Myocyte (in vitro differentiated cells): ENCODE measurements at places on chromosomes 12 and 14.

GRCh38 chr12:90574676-90575075 is 380.3 kb downstream of the CCER1 start:
- no peak for DNase-seq

GRCh38 chr14:21668377-21668776 is 5.2 kb downstream of the OR4E1 start:
- peak; percentile 38 for DNase-seq

- no peak for DNase-seq
Measured at GRCh38 chr14:72947366-72948160, 21.3 kb downstream of the DCAF4 start.

DNA sequence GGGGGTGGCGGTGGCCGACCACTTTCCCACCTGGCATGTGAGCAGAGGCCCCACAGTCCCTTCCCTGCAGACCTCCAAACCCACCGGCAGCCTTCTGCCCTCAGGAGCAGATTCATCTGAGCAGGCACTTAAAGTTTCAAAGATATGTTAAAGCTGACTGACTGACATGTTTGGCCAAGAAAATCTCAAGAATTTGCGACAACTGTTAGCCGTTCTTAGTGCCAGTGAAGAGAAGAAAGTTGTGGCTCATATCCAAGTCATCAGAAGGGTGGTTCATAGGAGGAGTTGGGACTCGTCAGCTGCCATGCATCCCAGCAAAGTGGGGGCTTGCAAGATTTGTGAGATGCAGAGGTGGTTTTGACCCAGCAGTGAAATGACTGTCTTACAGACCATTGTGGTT is 27.2 kb downstream of the ELK3 start:
- DNase-seq = peak; percentile 96

GRCh38 chr12:54948171-54948570 is 36.4 kb downstream of the TESPA1 start:
- no peak for DNase-seq

DNA sequence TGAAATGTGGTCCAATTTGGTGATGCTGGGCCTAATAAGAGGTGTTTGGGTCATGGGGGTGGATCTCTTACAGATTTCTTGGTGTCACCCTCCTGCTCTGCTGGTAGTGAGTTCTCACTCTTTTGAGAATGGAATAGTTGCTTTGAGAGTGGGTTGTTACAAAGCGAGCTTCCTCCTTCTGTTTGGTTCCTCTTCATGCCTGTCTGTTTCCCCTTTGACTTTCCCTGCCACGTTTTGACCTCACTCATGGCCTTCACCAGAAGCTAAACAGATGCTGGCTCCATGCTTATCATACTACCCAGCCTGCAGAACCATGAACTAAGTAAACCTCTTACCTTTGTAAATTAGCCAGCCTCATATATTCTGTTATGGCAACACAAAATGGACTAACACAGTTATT is 57.7 kb upstream of the LDHB start:
- DNase-seq = no peak

DNA sequence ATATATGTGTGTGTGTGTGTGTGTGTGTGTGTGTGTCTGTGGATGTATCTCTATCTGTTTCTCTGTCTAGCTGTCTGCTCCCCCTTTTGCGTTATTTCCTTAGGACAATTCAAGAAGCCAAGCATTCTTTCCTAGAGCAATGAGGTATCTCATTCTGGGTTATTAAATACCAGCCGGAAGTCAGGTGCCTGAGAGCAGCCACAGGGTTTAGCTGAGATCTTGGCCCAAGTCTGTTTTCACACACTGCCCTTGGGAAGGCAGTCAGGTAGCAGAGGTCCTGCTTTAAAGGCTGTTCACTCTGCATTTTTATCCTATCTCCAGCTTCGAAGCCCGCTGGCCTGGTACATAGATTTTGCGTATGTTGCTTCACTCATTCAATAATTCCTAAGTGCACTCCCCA is 76.8 kb downstream of the TSPAN9 start:
- DNase-seq = no peak

- DNase-seq = no peak
Measured at GRCh38 chr12:80320121-80320678, 123.8 kb upstream of the PTPRQ start.

- peak; percentile 88 for DNase-seq
Measured at GRCh38 chr14:77043177-77043983, 14.9 kb upstream of the IRF2BPL start.

- DNase-seq = no peak
Measured at GRCh38 chr12:90790747-90791146, 164.2 kb downstream of the CCER1 start.

- peak; percentile 8 for DNase-seq
Measured at GRCh38 chr12:111211910-111212757, 156.8 kb downstream of the PHETA1 start.

GRCh38 chr12:25372969-25373817 is 122.5 kb upstream of the KRAS start:
- no peak for DNase-seq

GRCh38 chr12:104494137-104494792 is 37.5 kb downstream of the CHST11 start:
- peak; percentile 55 for DNase-seq

- DNase-seq = no peak
Measured at GRCh38 chr12:1839956-1840951, 19.9 kb downstream of the LRTM2 start.

DNA sequence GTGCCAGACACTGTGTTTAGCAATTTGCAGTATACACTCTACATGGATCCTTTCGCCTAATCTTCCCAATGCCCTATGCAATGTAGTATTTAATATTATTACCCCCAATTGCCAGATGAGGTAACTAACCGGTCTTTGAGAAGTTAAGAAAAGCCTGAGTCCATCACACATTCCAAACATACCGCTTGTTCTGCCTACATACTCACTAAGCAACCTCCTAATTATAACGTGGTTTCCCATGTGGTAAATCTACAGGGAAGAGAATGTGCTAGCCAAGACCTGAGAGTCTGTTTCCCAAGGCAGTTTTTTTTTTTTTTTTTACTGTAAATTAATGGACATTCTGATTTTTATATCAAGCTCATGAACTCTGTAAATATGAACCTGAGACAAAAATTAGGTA is 37.2 kb downstream of the ATP2B1 start:
- no peak for DNase-seq

GRCh38 chr14:93430315-93431035 is at the start of gene UNC79:
Gene UNC79, plus strand, starts transcription at chr14:93430939. Its CDS starts 91 bp downstream, at chr14:93431030.
- no peak for DNase-seq

- no peak for DNase-seq
Measured at GRCh38 chr12:132481345-132481744, 8.6 kb upstream of the FBRSL1 start.

DNA sequence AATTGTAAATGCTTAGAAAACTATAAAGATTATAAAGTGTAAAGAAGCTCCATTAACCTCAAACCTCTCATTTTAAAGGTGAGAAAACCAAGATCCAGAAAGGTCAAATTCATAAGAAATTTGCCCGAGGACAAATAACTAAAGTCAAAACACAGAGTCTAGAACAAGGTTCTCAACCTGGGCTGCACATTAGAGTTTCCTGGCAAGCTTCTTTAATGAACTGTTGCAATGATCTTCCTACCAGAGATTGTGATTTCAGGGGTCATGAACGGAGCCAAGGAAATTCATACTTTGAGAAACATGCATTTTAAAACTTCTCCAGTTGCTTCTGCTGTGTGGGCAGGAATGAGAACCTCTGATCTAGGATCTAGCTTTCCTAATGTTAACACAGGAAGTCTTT is 86.8 kb downstream of the DERA start:
- DNase-seq = no peak

DNA sequence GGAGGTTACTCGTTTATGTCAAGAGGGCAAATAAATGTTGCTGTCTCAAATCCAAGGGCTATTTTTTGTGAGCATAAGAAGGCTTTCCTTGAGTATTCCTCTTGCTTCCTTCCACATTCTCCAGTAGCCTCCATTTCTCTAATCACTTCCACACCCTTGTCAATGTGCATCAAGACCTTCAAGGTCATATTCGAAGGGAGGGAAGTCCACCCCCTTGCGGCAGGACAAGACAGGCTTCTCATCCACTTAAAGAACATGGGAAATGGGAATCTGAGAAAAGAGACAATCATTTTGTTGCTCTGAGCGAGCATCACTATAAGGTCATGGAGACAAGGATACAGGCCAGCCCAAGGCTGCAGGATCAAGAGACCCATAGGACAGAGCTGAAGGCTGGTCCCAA is 13.2 kb upstream of the DHRS2 start:
- DNase-seq = no peak

- DNase-seq = no peak
Measured at GRCh38 chr14:92507174-92507768, 6.3 kb upstream of the RIN3 start.

DNA sequence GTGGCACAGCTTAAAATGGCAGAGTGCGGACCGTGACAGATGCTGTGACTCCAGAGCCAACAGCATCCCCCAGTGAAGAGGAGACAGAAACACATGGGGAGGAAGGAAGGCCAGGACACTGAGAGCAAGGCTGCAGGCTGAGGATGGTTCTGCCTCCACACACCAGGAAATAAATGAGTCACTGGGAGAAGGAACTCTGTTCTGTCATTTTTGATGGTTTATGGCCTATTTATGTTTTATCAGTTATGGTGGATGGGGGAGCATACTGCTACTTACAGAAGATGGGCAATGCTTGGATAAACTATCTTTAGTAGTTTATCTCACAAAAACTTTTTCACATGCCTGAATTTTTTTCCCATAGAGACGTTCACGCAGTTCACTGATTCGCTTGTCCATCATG is 33.8 kb downstream of the ZFYVE21 start:
- no peak for DNase-seq

- DNase-seq = no peak
Measured at GRCh38 chr12:105499205-105499604, 168.7 kb downstream of the C12orf75 start.

- peak; percentile 94 for DNase-seq
Measured at GRCh38 chr14:76151398-76152332, at the start of gene GPATCH2L. Gene GPATCH2L, plus strand, starts transcription at chr14:76151922. Its CDS starts 2,442 bp downstream, at chr14:76154364.

DNA sequence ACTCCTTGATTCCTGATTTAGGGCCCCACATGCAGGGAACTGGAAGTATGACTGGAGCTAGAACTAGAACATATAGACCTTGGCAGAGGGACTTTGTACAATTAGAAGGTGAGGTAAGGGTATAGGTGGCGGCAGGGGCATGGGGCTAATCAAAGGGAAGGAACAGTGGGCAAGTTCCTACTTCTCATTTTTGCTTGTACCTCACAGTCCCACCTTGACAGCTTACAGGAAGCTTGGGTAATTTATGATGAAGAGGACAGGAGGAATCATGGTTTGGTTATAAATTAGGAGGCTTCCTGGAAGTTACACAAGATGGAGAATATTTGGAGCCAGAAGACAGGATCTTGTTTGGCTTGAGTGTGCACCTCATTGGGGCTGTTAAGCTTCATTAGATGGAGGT is 33.4 kb downstream of the SUSD6 start:
- no peak for DNase-seq

- DNase-seq = peak; percentile 28
Measured at GRCh38 chr12:117486840-117487659, 125.6 kb upstream of the NOS1 start.

- peak; percentile 70 for DNase-seq
Measured at GRCh38 chr14:69475194-69475818, 9.2 kb upstream of the PLEKHD1 start.

DNA sequence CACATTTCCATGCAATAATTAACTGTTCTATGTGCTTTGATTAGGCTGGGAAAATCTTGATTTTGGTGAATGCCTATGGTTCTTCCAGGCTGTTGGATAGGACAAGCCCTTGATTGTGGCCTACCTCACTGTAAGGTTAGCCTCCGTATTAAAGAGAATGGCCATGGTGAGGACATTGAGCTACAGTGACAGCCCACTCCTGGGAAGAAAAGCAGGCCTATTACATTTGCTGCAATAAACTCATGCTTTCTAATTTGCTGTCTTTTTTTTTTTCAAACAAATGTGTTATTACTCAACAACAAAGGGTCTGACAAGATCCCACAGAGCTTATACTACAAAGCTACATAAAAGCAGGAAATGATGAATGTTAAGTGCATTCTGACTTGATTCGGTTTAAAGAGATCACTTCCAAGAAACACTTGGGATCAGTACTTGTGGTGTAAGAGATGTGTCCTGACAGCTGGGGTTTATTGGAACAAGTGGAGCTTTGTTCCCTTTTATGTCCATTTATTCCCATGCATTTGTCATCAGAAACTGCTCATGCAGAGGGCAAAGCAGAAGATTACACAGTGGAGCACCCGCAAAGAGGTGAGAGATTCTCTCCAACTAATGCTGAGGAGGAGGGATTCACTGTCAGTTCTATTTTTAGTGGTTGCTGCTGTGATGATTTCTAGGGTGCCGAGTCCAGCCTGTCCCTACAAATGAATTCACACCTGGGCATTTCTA is 29.1 kb upstream of the KCNK10 start:
- peak; percentile 61 for DNase-seq

GRCh38 chr14:65834812-65835211 is 422.3 kb downstream of the FUT8 start:
- DNase-seq = no peak

- no peak for DNase-seq
Measured at GRCh38 chr12:131402781-131403396, 308.0 kb upstream of the SFSWAP start.

DNA sequence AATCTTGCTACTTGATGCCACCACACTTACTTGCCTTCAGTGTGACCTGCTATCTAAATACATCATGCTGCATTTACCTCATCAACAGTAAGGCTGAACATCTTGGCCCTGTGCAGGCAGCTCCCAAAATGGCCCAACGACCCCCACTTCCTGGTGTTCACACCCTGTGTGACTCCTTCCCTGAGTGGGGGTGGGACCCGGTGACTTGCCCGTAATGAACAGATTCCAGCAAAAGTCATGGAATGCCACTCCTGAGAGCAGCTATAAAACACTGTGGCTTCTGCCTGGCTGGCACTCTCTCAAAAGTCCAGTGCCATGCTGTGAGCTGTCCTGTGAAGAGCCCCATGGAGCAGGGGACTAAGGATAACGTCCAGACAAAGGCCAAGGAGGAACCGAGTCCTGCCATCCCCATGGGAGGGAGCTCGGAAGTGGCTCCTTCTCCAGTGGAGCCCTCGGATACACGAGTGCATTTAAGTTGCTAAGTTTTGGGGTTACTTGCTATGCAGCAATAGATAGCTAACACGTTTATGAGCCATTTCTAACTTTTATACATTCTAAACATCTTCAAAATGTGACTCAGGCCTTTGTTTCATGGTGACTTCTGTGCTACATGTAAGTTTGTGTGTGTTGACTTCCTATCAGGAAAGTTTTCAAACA is 33.0 kb downstream of the P2RX2 start:
- DNase-seq = no peak

DNA sequence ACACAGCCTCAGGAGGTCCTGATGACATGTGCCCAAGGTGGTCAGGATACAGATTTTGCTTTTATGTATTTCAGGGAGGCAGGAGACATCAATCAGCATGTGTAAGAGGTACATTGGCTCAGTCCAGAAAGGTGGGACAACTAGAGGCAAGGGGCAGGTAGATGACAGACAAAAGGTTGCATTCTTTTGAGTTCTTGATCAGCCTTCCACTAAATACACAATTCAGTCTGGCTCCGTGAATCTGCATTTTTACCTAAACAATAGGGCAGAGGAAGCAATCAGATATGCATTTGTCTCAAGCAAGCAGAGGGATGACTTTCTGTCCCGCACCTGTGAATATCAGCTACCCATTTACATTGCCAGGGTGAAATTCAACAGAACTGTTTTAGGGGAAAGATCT is 178.6 kb downstream of the KSR2 start:
- no peak for DNase-seq

- no peak for DNase-seq
Measured at GRCh38 chr12:123580772-123581171, 3.6 kb upstream of the TMED2 start.
